Pancreas (tissue), 10 donors: ENCODE measurements at places on chromosomes 13 and 19.

GRCh38 chr19:39778763-39779162 is at the start of gene LEUTX:
LEUTX (plus strand) TSS chr19:39778854; CDS start chr19:39778921, 67 bp downstream.
- H3K4me1 ChIP-seq, result no peaks in the 10 kb centered on the region
- no peak within 1 kb of the TSS for H3K27ac ChIP-seq
- no peak within 1 kb of the TSS for H3K4me3 ChIP-seq

DNA sequence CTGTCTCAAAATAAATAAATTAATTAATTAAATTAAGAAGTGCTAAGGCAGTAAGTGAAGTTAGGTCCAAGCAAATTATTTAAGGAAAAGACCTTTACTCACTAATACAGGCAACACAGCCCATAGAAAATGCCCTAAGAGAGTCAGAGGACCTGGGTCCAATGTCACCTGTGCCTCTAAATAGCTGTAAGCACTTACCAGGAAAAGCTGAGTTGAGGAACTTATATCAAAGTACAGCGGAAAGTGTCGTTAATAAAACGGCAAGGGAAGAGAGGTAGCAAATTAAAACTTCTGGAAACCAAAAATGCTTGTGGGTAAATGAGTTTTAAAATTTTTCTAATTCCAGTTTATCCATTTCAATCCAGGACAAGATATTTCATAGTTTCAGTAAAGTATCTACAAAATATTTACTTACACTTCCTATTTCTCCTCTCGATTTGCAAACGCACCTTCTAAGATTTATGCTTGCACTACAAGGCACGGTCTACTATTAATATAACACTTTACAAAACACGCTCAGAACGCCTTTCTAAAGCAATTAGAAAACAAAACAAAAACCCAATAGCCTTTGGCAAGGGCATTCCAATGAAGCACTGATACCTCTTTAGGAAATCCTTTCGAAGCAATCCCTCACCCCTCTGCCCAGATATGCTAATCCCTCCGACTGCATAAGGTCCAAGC is 963 bp downstream of the VPS36 start:
- H3K4me3 ChIP-seq, result peak overlapping the region; percentile 79
- H3K4me1 ChIP-seq, result no peaks in the 10 kb centered on the region

- H3K4me1 ChIP-seq, result peaks cover 5% of the 10 kb centered on the region
- H3K4me3 ChIP-seq, result peak overlapping the region; percentile 90
- no peak for DNase-seq
- H3K36me3 ChIP-seq, result no peaks in the 10 kb centered on the region
- no peaks in the 10 kb centered on the region for H3K27me3 ChIP-seq
These were observed 533 bp downstream of the ZNF544 start for GRCh38 chr19:58229255-58229639.

- H3K27me3 ChIP-seq, result no peaks in the 10 kb centered on the region
- no peak overlapping the region for H3K27ac ChIP-seq
- H3K36me3 ChIP-seq, result no peaks in the 10 kb centered on the region
- no peak overlapping the region for H3K4me3 ChIP-seq
These were observed 245.4 kb downstream of the SHISA2 start for GRCh38 chr13:25806264-25806974.

- no peak overlapping the region for H3K27ac ChIP-seq
- no peak for DNase-seq
- H3K36me3 ChIP-seq, result no peaks in the 10 kb centered on the region
- H3K27me3 ChIP-seq, result no peaks in the 10 kb centered on the region
- H3K4me3 ChIP-seq, result no peak overlapping the region
- H3K4me1 ChIP-seq, result no peaks in the 10 kb centered on the region
These were observed 1.9 kb downstream of the ATP4B start for GRCh38 chr13:113656003-113656588.

- H3K36me3 ChIP-seq, result no peaks in the 10 kb centered on the region
- no peak overlapping the region for H3K4me3 ChIP-seq
- H3K4me1 ChIP-seq, result no peaks in the 10 kb centered on the region
- no peak overlapping the region for H3K27ac ChIP-seq
- DNase-seq, result no peak
- no peaks in the 10 kb centered on the region for H3K27me3 ChIP-seq
These were observed 170.2 kb downstream of the DCLK1 start for GRCh38 chr13:35961002-35961401.

DNA sequence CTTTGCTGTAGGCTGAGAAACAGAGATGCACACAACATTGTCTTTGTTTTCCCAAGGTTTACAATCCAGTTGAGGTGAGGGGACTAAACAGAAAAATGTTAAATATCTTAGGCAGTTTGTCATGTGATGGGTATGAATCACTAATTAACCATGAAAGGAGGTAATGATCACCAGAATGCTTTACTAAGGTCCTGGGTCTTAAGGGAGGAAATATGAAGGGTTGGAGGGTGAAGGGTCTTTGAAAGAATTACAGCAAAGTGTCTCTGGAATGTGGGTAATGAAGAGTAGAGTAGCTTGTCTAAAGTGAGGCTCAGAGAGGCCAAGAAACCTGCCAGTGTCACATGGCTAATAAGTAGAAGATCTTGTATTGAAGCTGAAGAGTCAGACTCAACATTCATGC is 19.0 kb downstream of the BIVM start:
- H3K4me1 ChIP-seq, result peaks cover 4% of the 10 kb centered on the region
- DNase-seq, result no peak
- no peaks in the 10 kb centered on the region for H3K27me3 ChIP-seq
- H3K27ac ChIP-seq, result no peak overlapping the region

- no peaks in the 10 kb centered on the region for H3K4me1 ChIP-seq
- no peak overlapping the region for H3K4me3 ChIP-seq
These were observed 25.0 kb upstream of the OR1M1 start for GRCh38 chr19:9061879-9062278.

DNA sequence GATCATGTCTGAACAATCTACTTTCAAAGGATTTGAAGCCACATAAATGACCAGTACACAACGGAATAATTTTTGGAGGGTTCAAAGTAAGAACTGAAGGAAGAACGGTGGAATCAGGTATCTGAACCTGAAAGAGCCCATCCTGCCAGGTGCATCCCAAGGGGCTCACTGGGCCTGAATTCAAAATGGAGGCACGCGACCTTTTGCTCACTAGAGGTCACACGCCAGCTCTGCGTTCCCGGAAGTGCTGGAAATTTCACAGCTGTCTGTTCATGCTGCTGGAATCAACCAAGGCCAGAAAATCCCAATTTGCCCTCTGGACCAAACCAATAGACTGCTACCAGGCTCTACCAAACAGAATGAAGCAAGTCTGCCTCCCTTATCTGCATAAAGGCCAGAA is 4.2 kb upstream of the RASA3 start:
- no peak overlapping the region for H3K27ac ChIP-seq
- no peaks in the 10 kb centered on the region for H3K27me3 ChIP-seq
- no peaks in the 10 kb centered on the region for H3K4me1 ChIP-seq
- no peak for DNase-seq
- H3K36me3 ChIP-seq, result no peaks in the 10 kb centered on the region

- no peaks in the 10 kb centered on the region for H3K27me3 ChIP-seq
- H3K4me3 ChIP-seq, result peak within 1 kb of the TSS; percentile 69
- peak; percentile 76 for DNase-seq
- H3K4me1 ChIP-seq, result no peaks in the 10 kb centered on the region
- H3K36me3 ChIP-seq, result peaks cover under 1% of the 10 kb centered on the region
These were observed at the start of gene ZNF418 for GRCh38 chr19:57934820-57935665. ZNF418 (minus strand) TSS chr19:57935402; CDS start chr19:57933822, 1,580 bp downstream.

GRCh38 chr13:110424569-110425443 is 117.7 kb downstream of the COL4A2 start:
- H3K36me3 ChIP-seq, result no peaks in the 10 kb centered on the region
- H3K4me1 ChIP-seq, result no peaks in the 10 kb centered on the region
- DNase-seq, result no peak

GRCh38 chr13:111322916-111323331 is 2.5 kb downstream of the TEX29 start:
- no peak for DNase-seq
- H3K27ac ChIP-seq, result no peak overlapping the region
- no peaks in the 10 kb centered on the region for H3K36me3 ChIP-seq
- no peak overlapping the region for H3K4me3 ChIP-seq
- no peaks in the 10 kb centered on the region for H3K27me3 ChIP-seq

GRCh38 chr19:1302533-1303239 is 17.0 kb downstream of the EFNA2 start:
- H3K27ac ChIP-seq, result no peak overlapping the region
- no peaks in the 10 kb centered on the region for H3K27me3 ChIP-seq
- no peak for DNase-seq
- no peak overlapping the region for H3K4me3 ChIP-seq
- no peaks in the 10 kb centered on the region for H3K36me3 ChIP-seq

- DNase-seq, result peak; percentile 87
- no peaks in the 10 kb centered on the region for H3K36me3 ChIP-seq
- peaks cover 6% of the 10 kb centered on the region for H3K4me1 ChIP-seq
- H3K27ac ChIP-seq, result peak within 1 kb of the TSS; percentile 33
- no peaks in the 10 kb centered on the region for H3K27me3 ChIP-seq
These were observed at the start of gene ZNF544 for GRCh38 chr19:58228585-58229254. ZNF544 (plus strand) TSS chr19:58228914; CDS start chr19:58244024, 15,110 bp downstream.

DNA sequence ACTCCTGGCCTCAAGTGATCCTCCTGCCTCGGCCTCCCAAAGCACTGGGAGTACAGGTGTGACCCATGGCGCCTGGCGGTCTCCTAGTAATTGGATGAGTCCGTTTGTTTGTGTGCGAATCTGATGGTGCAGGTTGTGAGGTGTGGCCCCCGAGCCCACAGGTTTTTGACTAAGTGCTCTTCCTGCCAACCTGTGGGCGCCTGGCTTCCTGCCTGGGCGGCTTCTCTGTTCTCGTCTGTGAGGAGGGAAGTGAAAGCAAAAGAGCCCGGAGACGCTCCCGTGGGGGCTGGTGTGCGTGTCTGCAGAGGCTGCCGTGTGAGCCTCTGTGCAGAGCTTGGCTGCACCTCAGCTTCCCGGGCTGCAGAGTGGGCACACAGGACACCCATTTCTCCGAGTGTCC is 10.0 kb downstream of the ARHGAP45 start:
- H3K27me3 ChIP-seq, result no peaks in the 10 kb centered on the region
- H3K27ac ChIP-seq, result no peak overlapping the region
- DNase-seq, result peak; percentile 71

- peak overlapping the region; percentile 31 for H3K4me3 ChIP-seq
- H3K36me3 ChIP-seq, result no peaks in the 10 kb centered on the region
- H3K4me1 ChIP-seq, result no peaks in the 10 kb centered on the region
- no peak for DNase-seq
These were observed 679 bp downstream of the ZNF471 start for GRCh38 chr19:56508290-56508778.

GRCh38 chr13:26227166-26227971 is 5.3 kb upstream of the RNF6 start:
- no peak overlapping the region for H3K27ac ChIP-seq
- no peaks in the 10 kb centered on the region for H3K27me3 ChIP-seq
- no peaks in the 10 kb centered on the region for H3K4me1 ChIP-seq
- H3K36me3 ChIP-seq, result no peaks in the 10 kb centered on the region
- H3K4me3 ChIP-seq, result no peak overlapping the region

DNA sequence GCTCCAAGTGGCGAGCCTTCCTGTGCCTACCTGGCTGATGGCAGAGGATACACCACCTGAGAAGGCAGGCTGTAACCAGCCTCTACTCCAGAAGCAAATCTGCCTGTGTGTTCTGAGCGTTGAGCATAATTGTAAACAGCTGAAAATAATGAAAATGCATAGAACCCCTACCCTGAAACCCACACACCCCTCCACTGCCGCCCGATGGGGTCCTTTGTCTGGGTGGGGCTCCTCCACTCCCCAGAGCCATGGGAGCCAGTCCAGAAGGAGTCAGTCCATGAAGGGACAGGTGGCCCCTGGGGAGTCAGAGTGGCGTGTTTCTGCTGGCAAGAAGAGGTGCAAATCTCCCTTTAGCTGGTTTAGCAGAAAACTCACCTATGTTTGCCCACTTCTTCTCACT is 8.0 kb upstream of the SOX1 start:
- no peaks in the 10 kb centered on the region for H3K27me3 ChIP-seq
- H3K27ac ChIP-seq, result no peak overlapping the region
- DNase-seq, result no peak
